ENCODE measurements at places on chromosomes 13 and 19.
A peak's percentile ranks its signal among the peaks of the same experiment; 100 is the strongest.

- no peak for DNase-seq
Observed at GRCh38 chr13:110156301-110157049, 150.5 kb downstream of the COL4A1 start.

DNA sequence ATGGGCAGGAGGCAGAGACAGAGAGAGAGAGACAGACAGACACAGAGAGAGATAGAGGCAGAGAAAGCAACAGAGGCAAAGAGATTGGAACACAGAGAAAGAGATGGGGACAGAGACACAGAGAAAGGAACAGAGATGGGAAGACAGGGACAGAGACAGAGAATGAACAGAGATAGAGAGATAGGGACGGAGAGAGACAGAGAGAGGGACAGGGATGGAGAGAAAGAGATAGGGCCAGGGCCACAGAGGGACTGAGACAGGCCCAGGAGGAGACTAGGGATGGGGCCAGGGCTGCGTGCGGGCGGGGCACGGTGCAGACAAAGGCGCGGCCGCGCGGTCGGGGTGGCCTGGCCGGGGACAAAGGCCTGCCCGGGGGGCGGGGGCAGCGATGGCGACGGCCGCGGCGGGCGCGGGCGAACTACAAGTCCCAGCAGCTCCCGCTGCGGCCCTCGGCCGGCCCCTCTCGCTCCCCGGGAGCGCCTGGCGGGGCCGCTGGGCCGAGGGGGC lies at the start of gene ZNF358:
TSS of gene ZNF358 (plus strand) at position 459 of the 507 bp plus-strand sequence. CDS start 3,140 bp downstream, outside the sequence.
- peak; percentile 87 for DNase-seq

- DNase-seq, result no peak
Observed at GRCh38 chr13:108214441-108215271, 680 bp downstream of the LIG4 start.

DNA sequence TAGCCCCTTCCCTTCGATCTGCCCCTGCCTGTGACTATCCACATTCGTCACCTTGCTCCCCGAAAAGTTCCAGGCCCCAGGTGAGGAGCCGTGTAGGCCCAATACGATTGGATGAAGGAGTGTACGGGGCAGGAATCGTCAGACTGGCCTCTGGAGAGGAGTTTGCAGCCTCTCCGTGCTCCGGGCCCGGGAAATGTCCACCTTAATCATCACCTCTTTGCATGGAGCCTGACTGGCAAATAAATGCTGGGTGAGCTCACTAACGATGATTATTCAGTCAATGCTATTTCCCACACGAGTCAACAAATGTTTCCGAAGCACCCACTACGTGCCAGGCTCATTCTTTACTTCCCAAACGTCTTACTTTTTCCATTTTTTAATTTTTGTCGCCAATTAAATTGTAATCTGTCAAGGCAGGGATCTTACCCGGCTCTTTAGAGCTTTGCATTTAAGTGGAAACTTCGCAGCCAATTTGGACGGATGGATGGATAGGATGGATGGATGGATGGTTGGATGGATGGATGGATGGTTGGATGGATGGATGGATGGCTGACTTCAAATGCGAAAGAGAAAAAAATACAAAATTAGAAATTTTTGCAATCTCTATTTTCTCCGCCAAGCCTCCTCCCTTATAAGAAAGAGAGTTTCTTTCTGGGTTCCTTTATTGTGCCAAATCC lies 45.8 kb downstream of the TGDS start:
- DNase-seq, result no peak

- DNase-seq, result no peak
Observed at GRCh38 chr19:35404879-35405622, 34.2 kb downstream of the GPR42 start.

DNA sequence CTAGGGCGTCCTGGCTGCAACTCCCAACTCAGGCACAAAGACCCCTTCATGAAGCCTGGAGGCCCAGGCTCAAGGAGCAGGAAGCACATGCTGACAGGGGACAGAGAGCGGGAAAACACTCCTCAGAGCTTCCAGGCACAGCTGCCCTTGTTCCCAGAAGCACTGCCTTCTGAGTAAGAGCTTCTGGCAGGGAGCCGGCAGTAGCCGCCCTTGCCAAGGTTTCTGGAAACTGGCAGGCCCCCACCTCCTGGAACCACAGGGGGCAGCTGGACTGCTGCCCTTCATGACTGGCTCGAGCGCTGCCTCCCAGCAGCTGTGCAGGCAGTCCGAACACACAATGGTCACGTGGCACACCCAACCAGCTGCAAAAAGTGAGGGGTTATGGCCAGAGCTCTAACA lies 33.6 kb upstream of the EPHX3 start:
- no peak for DNase-seq

- no peak for DNase-seq
Observed at GRCh38 chr19:40159744-40160143, 31.5 kb upstream of the MAP3K10 start.

DNA sequence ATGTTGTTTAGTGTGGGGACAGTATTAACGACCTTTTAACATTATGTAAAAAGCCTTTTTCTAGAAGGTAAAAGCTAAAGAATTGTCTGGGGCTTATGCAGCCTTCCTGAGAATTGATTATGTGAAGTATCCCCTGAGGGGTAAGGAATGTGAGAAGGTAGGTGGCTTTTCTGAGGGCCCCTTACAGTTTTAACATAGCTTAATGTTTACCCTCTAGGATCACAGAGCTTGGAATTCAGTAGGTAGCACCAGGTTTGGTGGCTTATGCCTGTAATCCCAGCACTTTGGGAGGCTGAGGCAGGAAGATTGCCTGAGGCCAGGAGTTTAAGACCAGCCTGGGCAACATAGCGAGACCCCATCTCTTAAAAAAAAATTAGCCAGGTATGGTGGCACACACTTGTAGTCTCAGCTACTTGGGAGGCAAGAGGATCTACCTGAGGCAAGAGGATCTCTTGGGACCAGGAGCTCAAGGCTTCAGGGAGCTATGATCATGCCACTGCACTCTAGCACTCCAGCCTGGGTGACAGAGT lies 101.3 kb downstream of the OLFM4 start:
- no peak for DNase-seq

GRCh38 chr19:19159534-19159933 lies 10.5 kb downstream of the MEF2B start:
- DNase-seq, result no peak

DNA sequence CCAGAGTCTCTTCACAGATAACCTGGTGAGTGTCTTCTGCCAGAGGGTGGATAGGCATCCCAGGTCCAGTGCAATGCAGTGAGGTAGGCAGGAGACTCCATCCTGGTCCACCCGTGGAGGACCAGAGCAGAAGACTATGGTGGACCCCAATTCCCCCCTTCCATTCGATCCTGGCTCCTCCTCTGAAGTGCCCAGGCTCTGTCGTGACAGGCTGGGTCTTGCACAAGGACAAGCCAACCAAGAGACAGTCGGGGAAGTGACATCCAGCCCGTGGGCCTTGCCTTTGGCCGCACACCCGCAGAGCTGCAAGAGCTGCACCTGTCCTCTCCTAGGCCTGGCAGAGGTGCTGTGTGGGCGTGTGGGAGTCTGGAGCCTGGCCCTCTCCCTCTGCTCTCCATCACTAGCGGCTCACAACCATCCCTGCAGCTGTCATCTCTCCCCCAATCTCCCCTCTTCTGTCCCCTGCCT lies 3.1 kb downstream of the ZNF784 start:
- no peak for DNase-seq

DNA sequence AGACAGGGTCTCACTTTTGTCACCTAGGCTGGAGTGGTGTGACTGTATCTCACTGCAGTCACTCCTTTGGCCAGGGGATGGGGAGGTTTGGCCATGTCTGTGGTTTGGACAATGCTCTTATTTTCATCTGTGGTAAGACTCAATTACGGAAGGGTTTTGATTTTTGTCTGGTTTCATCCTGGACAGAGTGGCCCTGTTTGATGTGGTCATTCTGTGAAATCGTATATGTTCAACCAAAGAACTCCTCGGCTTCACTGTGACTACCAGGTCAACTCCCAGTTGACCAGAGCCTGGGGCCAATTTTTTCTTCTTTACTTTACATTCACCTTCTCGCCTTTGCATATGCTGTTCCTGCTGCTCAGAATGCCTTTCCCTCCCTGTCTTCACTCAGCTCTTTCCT lies 6.8 kb upstream of the CCDC124 start:
- no peak for DNase-seq

DNA sequence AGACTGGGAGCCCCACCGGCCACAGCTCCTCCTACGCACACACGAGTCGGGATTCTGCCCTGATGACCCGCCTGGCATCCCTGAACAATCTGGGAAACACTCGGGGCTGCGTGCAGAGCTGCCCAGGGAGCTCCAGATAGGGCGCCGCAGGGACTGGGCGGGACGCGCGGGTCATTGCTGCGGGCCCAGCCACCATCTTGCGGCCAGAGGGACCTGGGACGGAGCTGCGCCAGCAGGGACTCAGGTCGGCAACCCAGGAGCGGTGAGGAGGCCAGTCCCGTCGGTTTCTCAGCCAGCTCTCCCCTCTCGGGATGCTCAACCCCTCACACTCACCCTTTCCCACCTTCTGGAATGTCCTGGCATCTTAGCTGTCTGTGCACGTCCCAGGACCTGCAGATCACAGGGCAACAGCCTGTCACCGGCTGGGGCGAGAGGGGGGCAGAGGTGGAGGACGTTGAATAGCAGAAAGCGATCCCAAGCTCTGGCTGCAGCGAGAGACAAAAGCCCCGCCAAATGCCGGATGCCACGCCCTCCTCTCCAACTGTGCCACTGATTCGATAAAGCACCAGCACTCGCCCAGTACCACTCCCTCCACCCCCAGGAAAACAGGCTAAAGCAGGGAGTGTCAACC lies 20.4 kb upstream of the ZNF91 start:
- DNase-seq, result peak; percentile 85

GRCh38 chr13:40472427-40473220 lies 193.8 kb downstream of the FOXO1 start:
- no peak for DNase-seq

- no peak for DNase-seq
Observed at GRCh38 chr19:30557212-30557611, 185.0 kb downstream of the ZNF536 start.
